HCEC 1CT (cell line): ENCODE measurements at places on chromosomes 12 and 14.

GRCh38 chr12:131714759-131715158, 3.9 kb downstream of the SFSWAP start:
- DNase-seq, result no peak

DNA sequence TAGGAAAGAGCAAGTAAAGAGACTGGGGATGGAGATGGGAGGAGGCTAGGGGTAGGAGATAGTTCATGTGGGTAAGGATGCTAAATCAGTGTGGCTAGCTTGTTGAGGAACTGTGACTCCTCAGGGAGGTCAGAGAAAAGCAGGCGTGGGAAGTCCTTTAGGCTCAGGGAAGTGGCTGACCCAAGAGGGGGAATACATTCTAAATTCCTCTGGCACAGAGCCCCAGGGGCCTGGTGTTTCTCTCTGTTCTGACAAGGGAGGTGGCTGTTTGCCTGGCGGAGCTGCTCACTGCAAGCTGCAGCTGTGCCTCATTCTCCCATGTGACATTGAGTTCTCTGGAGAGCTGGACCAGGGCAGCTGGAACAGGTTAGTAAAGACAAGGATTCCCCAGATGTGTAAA, 152.2 kb upstream of the SLC38A2 start:
- peak; percentile 90 for DNase-seq

GRCh38 chr12:102461501-102461900, 18.9 kb downstream of the IGF1 start:
- no peak for DNase-seq

- DNase-seq, result no peak
Observed at GRCh38 chr12:132166801-132167591, 22.7 kb downstream of the NOC4L start.

GRCh38 chr12:41274643-41275042, 86.5 kb downstream of the PDZRN4 start:
- no peak for DNase-seq

DNA sequence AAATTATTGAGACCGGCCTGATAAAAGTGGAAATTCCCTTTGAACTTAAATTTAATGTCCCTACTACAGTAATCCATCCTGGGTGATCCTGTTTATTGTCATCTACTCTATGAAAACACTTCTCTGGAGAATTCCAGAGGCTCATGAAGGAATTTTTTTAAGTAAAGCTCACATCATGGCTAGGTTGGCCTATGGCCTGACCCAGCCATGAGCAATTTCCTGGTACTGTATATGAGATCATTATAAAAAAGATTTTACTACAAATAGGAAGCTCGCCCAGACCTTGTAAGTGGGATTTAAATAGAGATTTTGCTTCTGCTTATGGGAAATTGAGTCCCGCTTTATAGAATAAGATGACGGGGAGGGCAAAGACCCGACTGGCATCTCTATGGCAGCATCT, 215.5 kb downstream of the DPF3 start:
- DNase-seq, result peak; percentile 86

- DNase-seq, result no peak
Observed at GRCh38 chr12:116520801-116521471, 38.2 kb upstream of the MAP1LC3B2 start.
